Karpas-422 (cell line): ENCODE measurements at places on chromosomes 7 and 10. TPM values are rescaled to one million over a fixed set of nuclear protein-coding genes. Genes with fewer than 3 reads are reported as not detected.

GRCh38 chr7:144812379-144813283 lies 23.2 kb downstream of the TPK1 start:
- no peak for DNase-seq

- no peak for DNase-seq
Observed at GRCh38 chr7:51335057-51335456, 18.4 kb upstream of the COBL start.

GRCh38 chr10:6046773-6047611 lies 15.2 kb downstream of the IL2RA start:
- DNase-seq = no peak

- no peak for DNase-seq
Observed at GRCh38 chr7:157975401-157976372, 611.9 kb downstream of the PTPRN2 start.

DNA sequence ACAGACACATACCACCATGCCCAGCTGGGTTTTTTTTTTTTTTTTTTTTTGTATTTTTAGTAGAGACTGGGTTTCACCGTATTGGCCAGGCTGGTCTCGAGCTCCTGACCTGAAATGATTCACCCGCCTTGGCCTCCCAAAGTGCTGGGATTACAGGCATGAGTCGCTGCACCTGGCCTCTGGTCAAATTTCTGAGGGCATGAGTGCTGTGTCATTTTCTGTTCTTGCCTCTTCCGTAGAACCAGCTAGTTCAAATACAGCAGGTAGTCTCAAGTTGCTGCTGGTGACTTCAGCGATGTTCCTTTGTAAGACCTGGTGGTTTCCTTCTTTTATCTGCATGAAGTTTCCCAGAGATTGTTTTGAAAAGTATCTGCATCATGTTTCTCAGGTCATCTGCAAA lies 134.8 kb upstream of the SHH start:
- no peak for DNase-seq

GRCh38 chr7:75639071-75639885 lies 99.5 kb downstream of the HIP1 start:
- no peak for DNase-seq

Gene RBP3
- total RNA-seq = not detected in 2 replicates

Gene SLC39A12
- not detected in 2 replicates for total RNA-seq
